ENCODE measurements at places on chromosomes 2 and 18.

DNA sequence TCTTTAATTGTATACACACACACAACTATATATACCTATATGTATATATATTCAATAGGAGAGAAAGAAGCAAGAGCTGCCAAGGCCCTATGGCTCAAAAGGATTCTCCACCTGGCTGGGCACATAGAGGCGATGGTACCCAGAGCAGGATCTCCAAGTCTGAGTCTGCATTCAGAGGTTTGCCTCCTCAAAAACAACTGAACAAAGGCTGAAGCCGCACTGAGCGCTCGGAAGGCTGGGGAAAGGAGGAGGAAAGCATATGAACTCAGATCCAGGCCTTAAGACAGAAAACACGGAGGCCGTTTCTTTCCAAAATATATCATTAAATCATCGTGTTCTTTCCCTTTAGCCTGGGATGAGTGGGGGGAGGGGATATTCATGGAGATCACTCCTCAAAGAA lies 3.6 kb downstream of the HOXD12 start:
- no peak for DNase-seq

GRCh38 chr2:31333527-31334183 lies 80.9 kb downstream of the XDH start:
- DNase-seq, result peak; percentile 85

DNA sequence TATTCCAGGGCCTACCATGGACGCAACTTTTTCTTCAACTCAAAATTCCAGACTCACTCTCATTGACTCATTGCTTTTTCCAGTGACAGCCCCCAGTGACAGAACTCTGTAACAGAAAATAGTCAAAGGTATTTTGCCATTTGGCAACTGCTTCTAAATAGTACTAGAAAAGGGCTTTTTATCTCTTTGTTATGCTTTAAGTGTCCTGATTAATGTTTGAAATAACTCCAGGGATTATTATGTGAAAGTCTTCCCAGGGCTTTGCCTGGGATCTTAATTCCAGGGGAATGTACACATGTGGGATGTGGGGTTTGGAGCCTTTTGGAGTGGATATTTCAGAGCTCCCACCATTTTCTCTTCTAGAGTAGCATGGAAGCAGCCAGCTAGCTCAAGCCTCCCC lies 198.8 kb downstream of the KCNS3 start:
- DNase-seq, result no peak

DNA sequence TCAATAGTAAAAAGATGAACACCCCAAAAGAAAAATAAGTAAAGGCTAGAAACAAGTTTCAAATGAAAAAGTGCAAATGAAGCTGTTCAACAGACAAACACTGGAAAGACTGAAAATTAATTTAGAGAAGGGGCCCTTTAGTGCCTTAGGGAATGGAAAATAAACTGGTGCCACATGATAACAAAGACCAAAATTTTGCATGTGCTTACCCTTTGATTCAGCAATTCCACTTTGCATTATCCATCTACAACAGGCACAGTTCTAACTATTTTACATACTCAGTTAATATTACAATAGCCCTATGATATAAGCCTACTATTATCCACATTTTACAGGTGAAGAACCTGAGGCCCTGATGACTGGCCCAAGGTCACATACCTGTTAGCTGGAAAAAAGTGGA lies 183.9 kb downstream of the NBAS start:
- DNase-seq, result no peak

DNA sequence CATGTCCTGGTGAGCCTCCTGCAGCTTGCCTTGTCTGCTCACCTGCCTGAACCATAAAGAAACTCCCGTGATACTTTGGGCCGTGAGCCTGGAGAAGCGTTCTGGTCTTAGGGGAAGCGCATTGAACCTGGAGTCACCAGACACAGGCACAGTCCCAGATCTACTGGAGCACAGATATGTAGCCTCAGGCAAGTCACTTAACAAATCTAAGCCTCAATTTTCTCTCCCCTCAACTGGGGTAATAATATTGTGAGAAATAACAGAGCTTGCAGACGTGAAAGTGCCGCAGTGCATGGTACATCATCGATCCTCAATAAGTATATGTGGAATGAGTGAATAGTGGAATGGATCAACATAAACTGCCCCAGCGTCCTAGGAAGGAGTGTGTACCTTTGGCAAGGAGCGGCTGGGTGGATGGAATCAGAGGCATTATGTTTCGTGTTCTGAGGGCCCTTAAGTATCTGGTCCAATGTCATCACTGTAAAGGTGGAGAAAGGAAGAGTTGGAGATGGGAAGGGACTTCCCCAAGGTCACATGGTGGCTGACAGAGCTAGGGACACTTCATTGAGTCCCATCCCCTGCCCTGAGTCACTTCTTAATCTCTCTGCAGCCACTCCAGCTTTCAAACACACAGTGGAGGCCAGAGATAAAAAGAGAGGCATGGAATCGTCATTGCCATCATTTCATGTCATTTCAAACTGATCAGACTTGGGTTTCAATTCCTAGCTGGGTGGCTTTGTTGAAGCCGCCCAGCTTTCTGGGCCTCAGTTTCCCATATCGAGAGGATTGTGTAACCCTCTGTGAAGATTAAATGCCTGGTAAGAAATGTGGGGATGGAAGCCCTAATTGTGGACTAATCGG lies 172.4 kb downstream of the DDX1 start:
- no peak for DNase-seq
